Endothelial cell of umbilical vein (primary cell): ENCODE measurements at places on chromosomes 16 and 17. TPM values are rescaled to one million over a fixed set of nuclear protein-coding genes. Genes with fewer than 3 reads are reported as not detected.
A peak's percentile ranks its signal among the peaks of the same experiment; 100 is the strongest.

The SLFN12 gene
- 13.4 and 17.8 TPM in 2 replicates for polyA plus RNA-seq

The DNASE1L2 gene
- polyA plus RNA-seq, result 0.57 and 1.3 TPM in 2 replicates

The DPEP2 gene
- 1.7 and 1.8 TPM in 2 replicates for polyA plus RNA-seq

The TBC1D3C gene
- not detected in 2 replicates for polyA plus RNA-seq

The ARHGAP44 gene
- 0.11 and 0.19 TPM in 2 replicates for polyA plus RNA-seq

- peak; percentile 42 for DNase-seq
Measured at GRCh38 chr16:18800293-18800692, 1.1 kb downstream of the ARL6IP1 start.

DNA sequence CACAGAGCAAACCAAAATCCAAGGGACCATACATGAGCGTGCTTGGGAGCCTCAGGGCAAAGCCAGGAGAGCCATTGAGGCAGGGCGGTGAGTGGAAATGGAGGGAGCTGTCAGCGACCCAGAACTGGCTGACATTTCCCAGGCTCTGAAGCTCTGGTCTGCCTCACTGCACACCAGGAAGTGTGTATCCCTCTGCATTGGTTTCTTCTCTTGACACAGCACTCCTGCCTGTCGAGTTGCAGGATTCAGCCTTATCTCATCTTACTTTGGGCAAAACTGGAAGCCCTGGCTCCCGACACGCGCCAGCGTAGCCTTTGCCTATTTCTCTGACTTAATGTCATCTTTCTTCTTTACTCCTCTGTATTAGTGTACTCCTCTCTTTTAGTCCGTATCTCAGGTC lies 144.7 kb upstream of the HS3ST3A1 start:
- DNase-seq, result no peak

DNA sequence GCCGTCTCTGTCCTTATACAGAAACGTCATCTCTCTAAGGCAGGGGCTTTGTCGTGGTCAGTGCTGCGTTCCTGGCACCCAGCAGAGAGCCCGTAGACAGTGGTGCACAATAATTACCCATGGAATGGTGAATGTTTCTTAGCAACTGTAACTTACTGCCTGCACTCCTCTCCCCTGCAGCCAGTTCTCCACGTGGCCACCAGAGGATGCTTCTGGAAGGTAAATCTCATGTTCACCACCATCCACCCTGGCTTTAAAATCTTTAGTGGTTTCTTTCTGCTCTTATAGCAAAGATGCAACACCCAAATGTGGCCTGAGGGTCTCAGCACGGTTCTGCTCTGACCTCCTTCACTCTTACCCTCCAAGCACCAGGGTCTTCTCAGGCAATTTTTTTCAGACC lies 150.8 kb downstream of the GRIN2A start:
- no peak for DNase-seq

DNA sequence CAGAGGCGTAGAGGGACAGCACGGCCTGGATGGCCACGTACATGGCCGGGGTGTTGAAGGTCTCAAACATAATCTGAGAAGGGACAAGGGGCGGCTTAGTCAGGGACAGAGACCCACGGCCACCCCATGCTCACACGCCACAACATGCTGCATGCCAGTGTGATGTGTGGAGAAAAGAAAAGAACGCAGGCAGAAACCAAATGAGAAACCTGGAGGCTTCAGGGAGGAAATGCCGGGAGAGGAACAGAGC lies 1.1 kb downstream of the ACTG1 start:
- DNase-seq, result peak; percentile 30

DNA sequence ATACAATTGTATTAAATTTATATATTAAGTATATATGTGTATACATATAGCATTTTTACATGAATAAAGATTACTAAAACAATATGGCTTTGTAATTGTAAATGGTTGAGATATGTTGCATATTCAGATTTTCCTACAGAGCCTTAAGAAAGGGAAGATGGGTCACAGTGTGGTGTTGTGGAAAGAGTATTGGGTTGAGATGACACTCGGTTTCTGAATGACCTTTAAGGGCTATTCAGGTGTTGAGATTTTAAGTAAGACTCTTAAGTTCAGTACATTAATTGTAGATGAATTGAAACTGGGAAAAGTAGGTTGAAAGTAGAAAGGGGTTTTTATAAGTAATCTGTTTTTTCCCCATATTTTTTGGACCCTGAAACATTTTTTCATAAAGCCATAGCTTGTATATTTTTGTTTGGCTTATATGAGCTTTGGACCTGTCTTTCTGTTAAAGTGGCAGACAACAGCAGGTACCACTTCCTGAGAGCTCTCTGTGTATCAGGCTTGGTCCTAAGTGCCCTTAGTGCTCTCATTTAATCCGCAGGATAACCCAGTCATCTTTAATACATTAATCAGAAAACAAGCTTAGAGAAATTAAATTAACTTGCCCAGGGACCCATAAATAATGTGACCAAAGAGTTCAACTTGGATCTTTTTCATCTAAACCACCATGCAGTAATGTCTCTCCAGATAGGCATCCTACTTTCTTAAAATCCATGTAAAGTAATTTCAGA lies 48.5 kb upstream of the MRC2 start:
- DNase-seq, result no peak

- DNase-seq, result peak; percentile 26
Measured at GRCh38 chr16:89093602-89094251, at the start of gene ACSF3. TSS of gene ACSF3 (plus strand) at chr16:89093852. CDS start at chr16:89100682, 6,830 bp downstream.

DNA sequence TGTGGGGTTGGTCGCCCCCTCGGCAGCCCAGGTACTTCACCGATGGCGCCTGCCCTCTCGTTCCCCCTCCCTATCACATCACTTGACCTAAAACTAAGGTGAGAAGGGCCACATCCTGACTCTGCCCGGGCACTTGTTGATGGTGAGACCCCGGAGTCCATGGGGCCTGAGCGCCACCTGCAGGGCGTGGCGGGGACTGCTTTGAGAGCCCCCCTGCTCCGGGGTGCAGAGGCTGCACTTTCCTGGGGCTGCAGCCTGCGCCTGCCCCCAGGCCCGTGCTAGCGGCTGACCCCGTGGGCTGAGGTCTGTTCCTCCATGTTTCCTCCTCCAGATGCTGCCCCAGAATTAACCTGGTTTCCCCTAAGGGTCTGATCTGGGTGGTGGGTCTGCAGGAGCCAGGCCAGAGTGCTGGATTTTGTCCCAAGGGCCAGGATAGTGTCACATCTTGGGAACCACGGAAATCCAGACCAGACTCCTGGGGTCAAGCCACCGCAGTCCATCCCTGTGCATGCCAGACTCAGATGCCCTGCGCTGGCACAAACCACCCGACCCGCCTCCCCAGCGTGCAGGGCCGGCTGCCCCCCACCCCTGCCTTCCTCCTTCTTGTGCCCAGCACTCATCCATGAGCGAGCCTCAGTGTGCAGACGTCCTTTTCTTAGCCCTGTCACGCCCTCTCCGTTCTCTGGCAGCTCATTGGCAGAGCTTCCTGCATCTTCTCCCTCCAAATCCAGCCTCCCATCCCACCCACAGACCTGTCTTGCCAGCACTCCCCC lies 2.7 kb downstream of the NDUFAF8 start:
- peak; percentile 49 for DNase-seq

DNA sequence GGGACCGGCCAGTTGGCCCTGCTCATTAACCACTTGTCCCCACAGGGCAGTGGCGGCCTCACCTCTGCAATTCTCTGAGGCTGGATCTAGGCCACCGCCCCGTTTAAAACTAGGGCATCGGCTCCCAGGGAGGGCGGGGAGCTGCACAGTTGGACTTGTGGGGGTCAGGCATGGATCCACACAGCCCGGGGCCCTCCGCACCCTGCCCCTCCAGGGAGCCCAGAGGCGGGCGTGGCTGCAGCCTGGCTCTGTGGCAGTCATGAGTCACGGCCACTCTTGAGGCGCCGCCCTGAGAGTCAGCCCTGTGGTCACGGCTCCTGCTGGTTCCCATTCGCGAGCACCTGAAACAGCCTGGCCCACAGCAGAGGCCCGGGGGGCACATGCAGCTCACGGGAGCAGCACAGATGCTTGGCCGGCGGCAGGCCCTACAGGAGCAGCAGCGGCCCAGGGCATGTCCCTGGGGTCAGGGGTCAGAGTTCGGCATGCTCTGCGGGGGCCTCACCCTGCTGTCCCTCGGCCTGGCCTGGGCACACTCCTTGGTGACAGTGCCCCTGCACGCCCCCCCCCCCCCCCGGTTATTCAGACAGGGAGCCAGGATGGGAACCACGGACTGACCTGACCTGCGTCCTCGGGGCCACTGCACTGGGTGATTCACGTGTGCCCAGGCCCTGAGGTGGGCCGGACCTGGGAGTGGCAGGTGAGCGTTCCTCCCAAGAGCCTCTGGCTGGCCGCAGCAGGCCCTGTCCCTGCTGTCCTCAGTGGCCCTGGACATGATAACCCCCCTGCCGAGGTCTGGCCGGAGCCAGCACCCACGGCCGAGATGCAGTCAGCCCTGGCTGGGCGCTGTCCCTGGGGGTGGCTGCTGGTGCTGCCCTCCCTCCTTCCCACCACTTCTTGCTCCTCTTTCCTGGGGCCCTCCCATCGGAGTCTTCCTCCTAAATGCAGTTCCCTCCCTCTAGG lies 8.2 kb downstream of the CAPN15 start:
- DNase-seq, result no peak

DNA sequence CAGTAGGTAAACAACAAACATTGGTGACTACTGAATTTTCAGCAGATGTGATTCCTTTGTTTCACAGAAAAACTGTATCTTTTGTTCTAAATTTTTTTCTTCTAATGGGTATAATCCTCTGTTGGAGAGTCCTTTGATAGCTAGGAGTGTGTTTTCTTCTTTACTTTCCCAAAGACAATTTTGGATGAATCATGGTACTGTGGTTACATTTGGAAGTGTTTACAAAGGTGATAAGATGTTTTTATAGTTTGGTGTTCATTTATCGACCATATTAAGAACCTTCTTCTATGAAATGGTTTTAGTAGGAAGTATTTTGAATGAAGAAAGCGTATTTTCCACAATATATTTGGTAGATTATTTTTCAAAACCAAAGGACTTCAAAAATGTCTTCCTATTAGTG lies 333.7 kb downstream of the WWOX start:
- no peak for DNase-seq

DNA sequence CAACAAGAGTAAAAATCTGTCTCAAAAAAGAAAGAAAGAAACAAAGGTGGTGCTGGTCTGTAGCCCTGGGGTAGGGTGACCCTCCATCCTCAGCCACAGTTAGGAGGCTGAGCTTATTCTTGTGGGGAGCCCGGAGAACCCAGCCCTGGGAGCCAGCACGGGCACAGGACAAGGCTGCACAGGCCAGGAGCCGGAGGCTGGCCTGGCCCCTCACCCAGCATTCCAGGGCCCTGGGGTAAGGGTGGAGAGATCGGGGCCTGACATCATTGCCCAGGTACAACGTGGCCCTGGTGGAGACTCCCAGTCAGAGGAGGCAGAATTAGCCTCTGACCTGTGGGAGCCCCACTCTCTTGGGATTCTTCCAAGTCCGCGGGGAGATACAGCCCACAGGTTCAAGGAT lies 10.3 kb upstream of the KRT17 start:
- DNase-seq, result no peak

- DNase-seq, result no peak
Measured at GRCh38 chr16:962901-963814, 7.6 kb downstream of the LMF1 start.

- DNase-seq, result no peak
Measured at GRCh38 chr16:68227850-68228553, 7.9 kb downstream of the ESRP2 start.

- no peak for DNase-seq
Measured at GRCh38 chr17:48392857-48393256, 37.2 kb downstream of the SKAP1 start.

GRCh38 chr17:20097330-20097729 lies 88.2 kb downstream of the SPECC1 start:
- DNase-seq, result no peak

GRCh38 chr17:49698005-49698404 lies 9.8 kb downstream of the SLC35B1 start:
- DNase-seq, result no peak

DNA sequence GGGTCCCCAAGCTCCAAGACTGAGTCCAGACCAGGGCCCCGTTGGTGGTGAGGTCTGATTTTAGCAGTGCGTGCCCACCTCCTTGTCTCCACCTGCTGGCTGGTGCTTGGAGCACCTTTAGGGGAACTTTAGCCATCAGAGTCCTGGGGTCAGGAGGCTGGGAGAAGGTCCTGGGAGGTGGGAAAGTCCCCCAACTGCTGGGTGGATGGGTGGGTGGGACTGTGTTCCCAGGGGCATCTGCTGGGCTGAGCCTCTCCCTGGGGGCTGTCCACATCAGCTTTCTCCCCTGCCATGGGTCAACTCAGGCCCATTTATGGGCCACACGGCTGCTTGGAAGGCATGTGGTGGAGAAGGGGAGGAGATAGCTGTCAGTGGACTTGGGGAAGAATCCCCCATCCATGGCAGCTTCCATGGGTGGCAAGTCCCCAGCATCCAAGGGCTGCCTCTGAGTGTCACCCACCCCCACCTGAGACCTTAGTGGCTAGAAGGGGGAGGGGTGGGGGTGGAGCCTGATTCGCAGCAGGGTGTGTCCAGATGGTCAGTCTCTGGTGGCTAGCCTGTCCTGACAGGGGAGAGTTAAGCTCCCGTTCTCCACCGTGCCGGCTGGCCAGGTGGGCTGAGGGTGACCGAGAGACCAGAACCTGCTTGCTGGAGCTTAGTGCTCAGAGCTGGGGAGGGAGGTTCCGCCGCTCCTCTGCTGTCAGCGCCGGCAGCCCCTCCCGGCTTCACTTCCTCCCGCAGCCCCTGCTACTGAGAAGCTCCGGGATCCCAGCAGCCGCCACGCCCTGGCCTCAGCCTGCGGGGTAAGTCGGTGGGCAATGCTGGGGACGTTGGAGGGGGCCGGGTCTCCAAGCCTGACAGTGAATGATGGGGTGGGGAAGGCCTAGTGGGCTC lies at the start of gene TRPV2:
TSS of gene TRPV2 (plus strand) at position 541 of the 894 bp plus-strand sequence. CDS start 2,098 bp downstream, outside the sequence.
- no peak for DNase-seq

DNA sequence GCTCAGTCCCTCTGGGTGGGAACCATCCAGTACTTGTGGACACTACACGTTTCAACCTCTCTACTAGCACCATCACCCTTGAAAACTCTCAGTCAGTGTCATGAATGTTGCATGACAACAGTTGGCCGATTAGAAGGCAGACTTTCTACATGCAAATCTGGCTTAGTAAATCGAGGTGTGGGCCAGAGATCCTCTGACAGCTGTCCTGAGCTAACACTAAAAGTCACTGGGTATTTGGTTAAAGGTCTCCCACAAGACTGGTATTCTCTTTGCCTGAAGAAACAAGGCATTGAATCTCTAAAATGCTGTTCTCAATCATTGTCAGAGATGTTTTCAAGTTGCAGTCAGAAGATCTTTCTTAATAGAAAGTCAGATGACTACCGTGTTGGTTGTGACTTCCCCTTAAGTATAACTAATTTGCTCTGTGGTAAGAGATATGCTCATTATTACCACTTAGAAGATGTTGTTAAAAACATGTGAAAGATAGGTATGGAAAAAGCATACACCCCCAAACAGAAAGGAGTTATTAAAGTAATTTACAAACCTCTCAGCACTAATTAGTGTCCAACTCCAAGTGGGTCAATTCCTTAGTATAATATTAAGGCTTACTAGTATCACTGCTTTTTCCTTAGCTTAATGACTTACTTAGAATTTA lies 62.3 kb downstream of the WNT3 start:
- DNase-seq, result no peak

GRCh38 chr17:10125531-10126275 lies 72.7 kb downstream of the GAS7 start:
- no peak for DNase-seq
